ENCODE measurements at places on chromosomes 6 and 20.

DNA sequence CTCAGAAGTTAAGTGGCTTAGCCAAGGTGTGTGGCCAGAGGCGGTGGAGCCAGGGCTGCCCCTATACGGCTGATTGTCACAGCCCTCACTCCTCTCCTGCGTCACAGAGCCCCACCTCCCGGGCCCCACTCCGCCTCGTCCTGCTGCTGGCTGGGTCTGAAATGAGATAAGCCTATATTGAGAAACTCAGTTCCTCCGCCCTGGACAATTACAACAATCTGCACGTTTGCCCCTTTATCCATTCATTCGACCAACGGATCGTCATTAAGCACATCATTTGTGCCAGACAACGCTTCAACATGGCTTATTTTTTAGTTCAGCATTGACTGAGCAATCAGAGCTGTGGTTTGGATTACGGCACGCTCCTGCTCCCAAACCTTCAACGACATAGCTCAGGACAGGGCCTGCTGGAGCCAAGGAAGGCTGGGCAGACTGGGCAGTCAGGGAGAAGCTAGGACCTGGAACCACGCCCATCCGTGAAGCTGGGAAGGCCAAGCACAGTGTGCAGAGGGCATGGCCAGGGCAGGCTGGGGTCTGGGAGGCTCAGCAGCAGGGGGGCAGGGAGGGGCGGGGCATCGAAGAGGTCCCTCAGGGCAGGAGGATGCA is 16.6 kb upstream of the EZR start:
- DNase-seq: no peak

GRCh38 chr6:24358219-24358821 is 461 bp upstream of the DCDC2 start:
- no peak for DNase-seq

DNA sequence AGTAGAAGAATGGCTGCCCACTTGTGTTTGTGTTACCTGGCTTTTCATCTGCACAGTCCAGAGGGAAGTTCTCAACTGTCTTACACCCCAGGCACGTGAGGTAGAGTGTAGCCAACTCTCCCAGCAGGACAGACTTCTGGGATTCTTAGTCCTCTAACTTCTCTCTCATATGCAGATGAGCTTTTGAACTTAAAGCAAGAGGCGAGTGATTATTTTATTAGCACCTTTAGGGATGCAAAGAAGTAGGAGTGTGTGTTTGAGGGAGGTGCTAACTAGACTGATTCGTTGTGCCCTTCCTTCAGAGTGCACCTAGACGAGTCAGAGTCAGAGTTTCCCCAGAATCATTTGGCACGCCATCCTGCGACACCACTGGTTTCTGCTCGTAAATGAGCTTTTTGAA is 10.8 kb downstream of the CDYL start:
- DNase-seq: no peak

GRCh38 chr20:16048876-16049275 is 524.4 kb downstream of the KIF16B start:
- DNase-seq: no peak

DNA sequence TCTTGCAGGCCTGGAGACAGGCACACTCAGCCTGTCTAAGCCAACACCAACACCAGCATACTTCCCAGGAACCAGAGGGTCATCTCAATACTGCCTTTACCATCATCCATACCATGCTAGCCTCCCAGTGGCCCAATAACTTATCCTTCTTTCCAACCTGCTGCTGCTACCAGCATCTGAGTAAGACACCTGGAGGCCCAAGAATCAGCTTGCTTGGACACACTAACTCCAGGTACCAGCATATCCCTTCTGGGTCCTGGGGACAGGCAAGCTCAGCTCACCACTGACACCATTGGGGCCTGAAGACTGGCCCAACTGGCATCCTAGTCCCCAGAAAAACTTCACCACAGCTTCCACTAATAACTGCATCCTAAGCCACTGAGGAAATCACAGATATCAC is 205.3 kb downstream of the CD109 start:
- no peak for DNase-seq

DNA sequence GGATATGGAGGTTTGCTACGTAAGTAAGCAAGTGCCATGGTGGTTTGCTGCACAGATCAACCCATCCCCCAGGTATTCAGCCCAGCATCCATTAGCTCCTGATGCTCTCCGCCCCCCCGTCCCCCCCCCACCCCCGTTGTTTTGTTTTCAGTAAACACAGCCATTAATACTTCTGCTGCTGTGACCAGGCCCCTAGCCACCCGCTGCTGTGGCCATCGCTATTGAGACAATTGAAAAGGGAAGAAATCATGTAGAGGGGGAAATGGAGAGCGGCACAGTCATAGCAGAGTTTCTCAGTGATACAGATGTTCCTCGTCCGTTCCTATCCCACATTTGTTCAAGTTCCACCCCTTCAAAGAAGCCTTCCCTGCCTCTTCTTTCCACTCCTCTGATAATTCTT is 24.9 kb downstream of the SLC35D3 start:
- DNase-seq: no peak

- no peak for DNase-seq
Observed at GRCh38 chr20:36094497-36094896, 60.0 kb upstream of the EPB41L1 start.

DNA sequence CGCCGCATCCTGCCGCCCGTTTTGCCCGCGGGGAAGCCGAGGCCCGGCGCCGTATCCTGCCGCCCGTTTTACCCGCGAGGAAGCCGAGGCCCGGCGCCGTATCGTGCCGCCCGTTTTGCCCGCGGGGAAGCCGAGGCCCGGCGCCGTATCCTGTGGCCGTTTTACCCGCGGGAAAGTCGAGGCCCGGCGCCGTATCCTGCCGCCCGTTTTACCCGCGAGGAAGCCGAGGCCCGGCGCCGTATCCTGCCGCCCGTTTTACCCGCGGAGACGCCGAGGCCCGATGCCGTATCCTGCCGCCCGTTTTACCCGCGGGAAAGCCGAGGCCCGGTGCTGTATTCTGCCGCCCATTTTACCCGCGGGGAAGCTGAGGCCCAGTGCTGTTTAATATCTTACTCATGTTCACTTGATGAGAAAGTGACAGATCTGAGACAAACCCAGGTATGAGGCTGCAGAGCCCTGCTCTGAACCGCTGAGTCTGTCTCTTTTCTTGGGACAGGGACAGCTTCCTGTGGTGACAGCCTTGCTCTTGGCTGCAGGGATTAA is 129.4 kb downstream of the CDH26 start:
- DNase-seq: no peak

DNA sequence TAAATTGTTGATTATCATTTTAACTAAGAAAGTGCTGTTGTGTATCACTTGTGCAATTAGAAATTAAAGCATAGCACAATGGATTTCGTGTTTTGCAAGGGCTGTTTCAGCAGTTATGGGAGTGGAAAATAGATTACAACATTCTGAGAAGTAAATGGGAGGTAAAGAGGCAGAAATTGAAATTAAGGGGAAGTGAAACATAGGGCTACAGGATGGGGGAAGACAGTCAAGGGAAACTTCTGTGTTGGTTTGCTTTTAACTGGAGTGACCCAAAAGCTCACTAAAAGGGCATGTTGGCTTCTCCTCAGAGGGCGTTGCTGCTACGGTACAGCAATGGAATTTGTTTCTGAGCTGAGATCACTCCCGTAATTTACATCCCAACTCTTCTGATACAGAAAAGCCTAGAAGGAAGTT is 147.5 kb downstream of the BCAS1 start:
- no peak for DNase-seq

DNA sequence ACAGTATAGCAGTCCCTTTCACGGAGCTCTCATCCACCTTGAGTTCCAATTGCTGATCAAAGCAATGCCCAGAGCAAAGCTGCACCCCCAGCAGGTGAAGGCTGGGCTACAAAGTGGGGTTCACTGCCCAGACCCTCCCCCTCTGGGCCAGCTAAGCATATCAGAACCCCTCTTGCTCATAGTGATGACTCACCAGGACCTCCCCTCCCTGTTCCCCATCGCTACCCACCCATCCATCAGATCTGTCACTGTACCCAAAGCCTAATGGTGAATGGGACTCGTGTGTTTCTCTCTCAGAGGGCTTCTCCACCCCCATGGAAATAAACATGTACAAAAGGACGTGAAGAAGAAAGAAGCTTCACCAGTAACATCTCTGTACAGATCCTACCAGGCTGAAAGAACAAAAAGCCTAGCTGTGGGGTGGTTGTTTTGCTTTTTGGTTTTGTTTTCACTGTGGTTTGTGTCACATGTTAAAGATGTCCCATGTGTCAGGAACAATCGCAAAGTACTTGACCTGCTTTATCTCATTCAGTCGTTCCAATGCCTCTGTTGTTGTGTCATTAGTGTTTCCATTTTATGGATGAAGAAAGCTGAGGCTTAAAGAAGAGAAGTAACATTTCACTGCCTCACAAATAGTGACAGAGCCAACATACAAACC is 518.5 kb downstream of the CD83 start:
- no peak for DNase-seq

GRCh38 chr6:124053315-124053714 is 249.7 kb downstream of the NKAIN2 start:
- DNase-seq: no peak

DNA sequence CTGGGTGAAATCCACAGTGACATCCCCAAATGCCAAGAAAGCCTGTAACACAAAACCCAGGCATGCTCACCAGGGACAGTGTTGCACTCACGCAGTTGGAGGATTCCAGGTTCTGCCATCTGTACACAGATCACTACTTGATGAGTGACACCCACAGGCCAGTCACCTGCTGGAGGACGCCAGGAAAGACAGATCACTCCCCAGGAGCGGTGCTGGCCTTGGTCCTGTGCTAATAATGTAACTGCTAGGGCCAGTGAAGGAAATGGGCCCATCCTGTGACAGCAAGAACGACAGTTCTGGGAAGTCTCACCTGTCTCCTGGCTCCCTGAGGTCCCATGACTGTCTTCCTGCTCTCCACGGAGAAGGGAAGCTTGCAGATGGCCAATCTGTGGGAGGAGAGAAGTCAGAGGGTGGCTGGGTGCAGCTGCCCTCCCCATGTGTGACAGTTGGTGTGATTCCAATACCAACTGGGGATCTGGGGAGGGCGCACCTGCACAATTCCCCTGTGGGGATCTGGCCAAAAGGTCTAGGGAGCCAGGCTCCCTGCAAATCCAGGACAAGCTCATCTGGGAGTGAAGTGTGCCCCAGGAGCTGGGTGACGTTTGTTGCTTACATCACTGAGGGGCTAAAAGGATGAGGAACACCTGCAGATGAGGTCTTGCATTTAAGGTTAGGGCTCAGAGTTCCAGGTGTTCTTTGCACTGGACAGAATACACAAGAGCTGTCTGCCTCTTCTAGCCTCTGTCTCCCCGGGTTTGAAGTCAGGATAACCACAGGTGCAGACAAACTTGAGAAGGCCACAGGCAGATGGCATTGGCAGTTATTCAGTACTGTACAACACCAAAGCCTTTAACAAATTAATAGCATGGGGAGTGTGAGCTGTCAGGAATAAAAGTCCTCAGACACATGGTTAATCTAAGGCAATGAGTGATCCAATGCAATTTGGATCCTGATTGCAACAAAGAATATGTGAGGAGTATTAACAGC is 10.3 kb downstream of the ZNF337 start:
- DNase-seq: no peak

DNA sequence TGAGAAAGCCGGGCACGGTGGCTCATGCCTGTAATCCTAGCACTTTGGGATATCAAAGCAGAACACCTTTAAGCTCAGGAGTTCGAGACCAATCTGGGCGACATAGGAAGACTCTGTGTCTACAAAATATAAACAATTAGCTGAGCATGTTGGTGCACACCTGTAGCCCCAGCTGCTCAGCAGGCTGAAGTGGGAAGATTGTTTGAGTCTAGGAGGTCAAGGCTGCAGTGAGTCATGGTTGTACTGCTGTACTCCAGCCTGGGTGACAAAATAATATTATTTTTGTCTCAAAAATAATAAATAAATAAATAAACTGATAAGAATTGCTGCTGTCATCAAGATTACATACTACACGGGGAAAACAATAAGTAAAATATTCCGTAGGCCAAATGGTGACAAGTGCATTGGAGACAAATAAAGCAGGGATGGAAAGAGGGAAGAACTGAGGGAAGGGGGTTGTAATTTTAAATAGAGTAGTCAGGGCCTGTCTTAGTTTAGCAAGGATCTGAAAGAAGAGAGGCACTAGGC is 14.0 kb upstream of the TOP1 start:
- no peak for DNase-seq

DNA sequence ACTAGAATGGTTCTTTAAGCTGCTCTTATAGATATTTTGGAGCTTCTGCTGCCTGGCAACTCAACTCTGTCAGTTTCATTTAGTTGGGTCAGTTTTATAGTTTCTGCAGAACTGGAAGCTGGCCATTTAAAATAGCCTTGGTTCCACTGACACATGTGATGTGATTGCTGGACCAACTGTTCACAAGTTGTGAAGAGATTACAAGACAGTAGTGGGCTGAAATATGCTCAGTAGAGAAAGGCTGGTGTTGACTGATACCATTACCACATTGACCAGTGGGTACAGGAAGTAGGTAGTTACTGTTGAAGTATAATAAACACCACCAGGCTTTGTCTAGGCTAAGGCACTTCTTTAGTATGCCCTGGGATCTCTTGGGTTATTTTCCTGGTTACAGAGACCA is 39.0 kb downstream of the BCKDHB start:
- no peak for DNase-seq

- DNase-seq: no peak
Observed at GRCh38 chr6:33976437-33977360, 169.2 kb downstream of the GRM4 start.

DNA sequence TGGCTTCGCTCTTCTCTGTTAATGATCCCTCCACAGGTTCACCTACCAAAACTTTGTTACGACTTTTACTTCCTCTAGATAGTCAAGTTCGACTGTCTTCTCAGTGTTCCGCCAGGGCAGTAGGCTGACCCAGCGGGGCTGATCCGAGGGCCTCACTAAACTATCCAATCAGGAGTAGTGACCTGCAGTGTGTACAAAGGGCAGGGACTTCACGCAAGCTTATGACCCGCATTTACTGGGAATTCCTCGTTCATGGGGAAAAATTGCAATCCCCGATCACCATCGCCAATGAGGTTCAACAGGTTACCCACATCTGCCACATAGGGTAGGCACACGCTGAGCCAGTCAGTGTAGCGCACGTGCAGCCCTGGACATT is 771.4 kb upstream of the DEFB115 start:
- no peak for DNase-seq

DNA sequence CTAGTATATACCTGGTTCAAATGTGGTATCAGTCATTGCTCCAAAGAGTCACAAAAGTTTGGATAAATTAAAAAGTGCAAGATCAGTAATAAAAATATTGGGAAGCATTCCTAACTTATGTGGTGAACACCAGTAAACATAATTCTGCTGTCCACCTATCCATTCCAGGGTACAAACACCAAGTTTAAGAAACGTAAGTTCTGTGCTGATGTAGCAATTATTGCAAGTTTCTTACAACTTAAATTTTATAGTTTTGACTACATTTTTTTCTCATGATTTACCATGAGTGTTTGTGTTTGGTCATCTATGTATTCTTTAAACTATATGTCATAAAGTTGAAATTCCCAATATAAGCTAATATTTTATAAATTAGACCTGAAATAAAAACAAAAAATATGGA is 255.0 kb upstream of the THEMIS start:
- DNase-seq: no peak

Data from AG09309 (cell line).